ENCODE measurements at places on chromosomes 13 and 19.

DNA sequence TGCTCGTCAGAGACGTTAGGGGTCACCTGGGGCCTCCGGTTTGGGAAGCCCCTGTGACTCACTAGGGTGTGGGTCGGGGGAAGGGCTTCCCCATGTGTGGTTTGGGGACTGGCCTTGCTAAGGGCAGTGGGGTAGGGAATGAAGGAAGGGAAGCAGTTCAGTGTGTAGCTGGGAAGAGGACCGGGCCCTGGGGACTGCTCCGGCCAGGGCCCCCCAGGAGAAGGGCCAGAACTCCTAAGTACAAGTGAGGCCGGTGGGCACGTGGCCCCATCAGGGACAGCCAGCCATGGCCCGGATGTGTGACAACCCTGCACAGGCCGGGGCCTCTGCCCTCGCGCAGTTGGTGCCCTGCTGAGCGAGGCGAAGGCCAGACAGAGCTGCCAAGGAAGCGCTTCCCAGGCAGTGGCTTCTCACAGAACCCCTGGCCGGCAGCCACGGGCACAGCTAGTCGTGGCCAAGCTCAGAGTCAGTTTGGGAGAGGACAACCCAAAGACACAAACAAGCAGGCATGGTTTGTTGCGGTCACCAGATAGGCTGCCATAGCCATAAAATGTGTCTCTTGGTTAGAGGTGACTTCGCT, 25.7 kb downstream of the TEX29 start:
- DNase-seq = no peak

DNA sequence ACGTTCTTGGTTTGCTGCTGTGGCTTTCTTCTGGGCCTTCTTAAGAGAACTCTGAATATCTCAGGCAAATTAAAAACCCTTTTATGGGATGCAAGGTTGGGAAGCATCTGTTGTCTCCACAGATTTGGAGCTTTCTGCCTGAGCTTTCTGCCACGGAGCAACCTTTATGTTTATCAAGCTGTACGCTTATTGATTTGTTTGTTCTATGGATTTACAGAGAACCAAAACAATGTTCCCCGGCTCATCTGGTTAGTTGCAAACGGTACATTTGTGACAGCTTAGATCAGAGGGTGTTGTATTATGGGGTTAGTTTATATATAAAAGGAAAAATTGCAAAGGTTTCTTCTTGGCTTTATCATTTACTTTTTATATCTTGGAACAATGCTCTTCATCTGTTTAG, 479.6 kb downstream of the DIAPH3 start:
- DNase-seq = no peak

GRCh38 chr19:55667958-55668357, 7.1 kb upstream of the EPN1 start:
- DNase-seq = no peak

DNA sequence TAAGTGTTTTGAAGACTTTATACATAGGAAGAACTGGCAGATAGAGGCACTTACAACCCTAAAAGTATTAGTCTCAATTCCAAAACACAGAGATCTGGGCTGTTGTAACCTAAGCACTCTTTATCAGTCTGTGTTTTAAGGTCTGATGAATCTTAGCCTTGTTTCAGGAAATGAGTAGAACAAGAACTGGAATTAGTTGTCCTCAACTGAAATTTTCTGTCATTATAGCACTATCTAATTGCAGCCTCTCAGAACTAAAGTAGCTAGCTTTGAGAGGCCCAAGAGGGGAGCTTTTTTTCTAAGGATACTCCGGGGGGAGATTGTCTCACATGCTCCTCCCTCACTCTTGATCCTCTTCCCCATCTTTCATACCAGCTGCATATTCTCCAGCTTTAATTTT, 13.1 kb downstream of the HNRNPM start:
- DNase-seq = no peak

GRCh38 chr13:95536632-95537241, 15.8 kb upstream of the CLDN10 start:
- no peak for DNase-seq

- DNase-seq = no peak
Observed at GRCh38 chr13:110472904-110473563, 88.5 kb downstream of the RAB20 start.

DNA sequence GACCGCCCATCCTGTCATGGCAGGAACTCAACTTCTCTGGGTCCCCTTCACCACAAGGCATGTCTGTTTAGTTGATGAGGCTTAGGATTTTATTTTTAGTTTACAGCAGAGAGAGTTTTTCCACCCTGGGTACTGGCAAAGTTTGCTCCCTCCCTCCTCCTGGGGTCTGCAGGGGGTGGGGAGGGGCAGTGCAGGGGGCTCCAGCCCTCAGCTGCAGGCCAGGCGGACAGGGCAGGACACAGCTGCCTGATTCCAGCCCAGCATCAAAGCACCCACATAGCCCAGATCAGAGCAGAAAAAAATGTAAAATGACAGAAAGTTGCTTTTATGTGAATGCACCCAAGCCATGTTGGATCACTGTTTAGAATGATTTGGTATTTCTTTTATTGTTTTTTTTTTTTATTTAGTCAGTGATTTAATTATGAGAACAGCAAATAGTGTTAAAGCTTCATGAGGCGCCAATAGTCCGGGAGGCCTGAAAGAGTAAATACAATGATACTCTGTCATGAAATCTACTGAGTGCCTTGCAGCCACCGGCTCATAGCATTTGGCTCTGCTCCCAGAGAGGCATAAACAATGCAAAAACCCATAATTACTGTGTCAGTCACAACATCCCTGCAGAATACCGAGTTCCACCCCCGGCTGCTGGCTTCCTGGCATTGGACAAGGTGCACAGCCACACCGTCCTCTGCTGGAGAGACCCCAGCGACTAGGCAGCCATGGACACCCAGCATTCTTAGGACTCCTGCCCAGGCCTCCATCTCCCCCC, 923.5 kb downstream of the UQCRFS1 start:
- DNase-seq = no peak

GRCh38 chr13:64925727-64926126, 2304.4 kb downstream of the PCDH9 start:
- DNase-seq = no peak

- DNase-seq = peak; percentile 78
Observed at GRCh38 chr19:38361633-38362075, 12.7 kb upstream of the PSMD8 start.

DNA sequence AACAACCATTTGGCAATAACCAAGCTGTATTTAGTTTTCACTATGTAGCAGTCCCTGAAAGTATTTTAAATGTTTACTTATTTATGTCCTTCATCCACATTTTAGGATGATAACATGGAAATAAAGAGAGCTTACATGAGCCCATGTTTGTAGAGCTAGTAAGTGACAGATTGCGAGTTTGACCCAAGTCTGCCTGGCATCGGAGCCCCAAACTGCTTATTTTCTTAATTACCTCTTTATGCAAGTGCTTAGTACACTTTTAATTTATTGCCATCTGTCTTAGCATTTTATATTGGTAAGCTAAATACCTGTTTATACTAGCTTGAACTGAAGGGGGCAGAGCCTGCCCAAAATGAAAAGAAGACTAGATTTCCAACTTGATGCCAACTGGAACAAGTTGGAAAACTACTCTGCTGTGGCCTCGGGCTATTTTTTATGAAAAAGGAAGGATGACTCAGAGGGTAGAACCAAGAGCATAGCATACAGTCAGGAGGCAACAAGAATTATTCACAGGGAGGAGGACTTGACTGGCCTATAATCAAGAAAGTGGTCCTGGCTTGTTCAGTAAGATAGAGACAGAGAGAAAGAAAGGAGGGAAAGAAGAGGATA, 150.2 kb downstream of the NDFIP2 start:
- no peak for DNase-seq

- DNase-seq = no peak
Observed at GRCh38 chr19:4455719-4456475, 1.7 kb downstream of the UBXN6 start.

- no peak for DNase-seq
Observed at GRCh38 chr13:62997696-62998095, 1582.0 kb upstream of the PCDH20 start.

DNA sequence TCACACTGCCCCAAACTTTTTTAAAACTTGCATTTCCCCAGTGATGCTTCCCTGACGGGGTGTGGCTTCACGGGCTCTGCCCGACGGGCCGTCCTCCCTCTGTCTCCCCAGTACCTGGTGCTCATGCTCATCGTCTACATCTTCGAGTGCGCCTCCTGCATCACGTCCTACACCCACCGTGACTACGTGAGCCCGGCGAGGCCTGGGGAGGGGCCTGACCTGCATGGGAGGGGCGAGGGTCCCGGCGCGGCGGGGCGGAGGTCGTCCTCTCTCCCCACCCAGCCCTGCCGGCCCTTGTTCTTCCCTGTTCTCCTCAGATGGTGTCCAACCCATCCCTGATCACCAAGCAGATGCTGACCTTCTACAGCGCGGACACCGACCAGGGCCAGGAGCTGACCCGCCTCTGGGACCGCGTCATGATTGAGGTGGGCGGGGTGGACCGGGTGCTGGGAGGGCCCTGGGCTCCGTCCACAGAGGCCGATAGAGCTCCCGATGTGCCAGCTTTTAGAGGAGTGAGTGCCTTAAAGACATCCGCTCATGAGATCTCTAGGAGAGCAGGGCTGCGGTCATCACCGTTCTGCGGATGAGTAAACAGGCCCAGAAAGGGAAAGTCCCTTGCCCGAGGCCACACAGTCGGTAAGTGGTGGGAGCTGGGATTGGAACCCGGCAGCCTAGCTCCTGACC, 6.9 kb downstream of the UPK1A start:
- no peak for DNase-seq

DNA sequence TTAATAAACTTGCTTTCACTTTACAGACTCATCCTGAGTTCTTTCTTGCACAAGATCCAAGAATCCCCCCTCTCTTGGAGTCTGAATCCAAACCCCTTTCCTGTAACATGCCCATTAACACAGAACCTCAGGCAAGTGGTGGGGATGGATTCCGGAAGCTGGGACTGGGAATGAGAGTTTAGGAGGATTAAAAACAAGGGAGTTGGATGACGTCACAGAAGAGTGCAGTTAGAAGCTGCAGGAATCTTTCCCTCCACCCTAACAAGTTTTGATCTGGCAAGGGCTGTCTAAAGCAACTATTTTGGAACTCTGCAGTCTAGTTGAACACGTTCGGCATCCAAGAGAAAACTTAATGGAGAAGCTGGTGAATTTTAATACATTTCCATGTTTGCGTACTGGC, 48.2 kb upstream of the PEPD start:
- DNase-seq = no peak

GRCh38 chr19:55346725-55347441, 7.2 kb downstream of the KMT5C start:
- no peak for DNase-seq

GRCh38 chr13:107753291-107753690, 462.0 kb downstream of the LIG4 start:
- DNase-seq = no peak

- DNase-seq = no peak
Observed at GRCh38 chr19:1783354-1783753, 28.7 kb downstream of the ATP8B3 start.

DNA sequence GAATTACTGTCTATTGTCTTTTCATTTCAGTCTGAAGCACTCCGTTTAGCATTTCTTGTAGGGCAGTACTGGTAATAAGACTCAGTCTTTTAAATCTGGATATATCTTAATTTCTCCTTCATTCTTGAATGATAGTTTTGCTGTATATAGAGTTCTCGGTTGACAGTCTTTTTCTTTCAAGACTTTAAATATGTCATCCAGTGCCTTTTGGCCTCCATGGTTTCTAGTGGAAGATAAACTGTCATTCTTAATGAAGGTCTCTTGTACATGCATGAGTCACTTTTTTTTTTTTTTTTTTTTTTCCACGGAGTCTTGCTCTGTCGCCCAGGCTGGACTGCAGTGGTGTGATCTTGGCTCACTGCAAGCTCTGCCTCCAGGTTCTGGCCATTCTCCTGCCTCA, 27.2 kb upstream of the ZDHHC20 start:
- DNase-seq = no peak

DNA sequence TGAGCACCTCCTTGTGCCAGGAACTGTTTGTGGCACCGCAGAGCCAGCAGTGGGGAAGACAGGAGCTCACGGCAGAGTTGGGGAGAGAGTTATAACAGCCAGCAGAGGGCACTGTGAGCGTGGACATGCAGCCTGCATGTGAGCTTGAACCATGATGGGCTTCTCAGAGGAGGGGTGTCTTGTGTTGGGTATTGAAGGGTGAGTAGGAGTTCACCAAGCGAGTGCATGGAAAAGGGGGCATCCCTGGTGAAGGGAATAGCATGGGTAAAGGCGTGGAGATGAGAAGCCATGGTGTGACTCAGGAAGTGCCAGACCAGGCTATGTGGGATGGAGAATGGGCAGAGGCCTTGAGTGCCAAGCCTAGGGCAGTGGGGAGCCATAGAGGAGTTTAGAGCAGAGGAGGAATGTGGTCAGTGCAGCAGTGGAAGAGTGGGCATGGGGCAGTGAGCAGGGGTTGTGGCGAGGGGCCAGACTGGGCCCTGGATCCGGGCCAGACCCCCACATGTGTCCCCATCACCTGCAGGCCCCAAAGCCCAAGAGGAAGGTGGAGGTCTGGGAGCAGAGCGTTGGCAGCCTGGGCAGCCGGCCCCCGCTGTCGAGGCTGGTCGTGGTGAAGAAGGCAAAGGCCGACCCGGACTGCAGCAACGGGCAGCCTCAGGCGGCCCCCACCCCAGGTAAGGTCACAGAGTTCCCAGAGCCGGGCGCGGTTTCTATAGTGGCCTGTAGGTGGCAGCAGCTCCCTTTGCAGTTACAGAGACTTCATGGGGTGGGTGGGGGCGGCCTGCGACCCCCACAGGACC, 11.8 kb upstream of the SHD start:
- DNase-seq = peak; percentile 66

GRCh38 chr13:109243311-109243951, 543.0 kb downstream of the IRS2 start:
- DNase-seq = no peak

- DNase-seq = peak; percentile 85
Observed at GRCh38 chr13:34156841-34157365, 339.0 kb downstream of the RFC3 start.

GRCh38 chr13:110358381-110358780, 51.3 kb downstream of the COL4A2 start:
- no peak for DNase-seq

DNA sequence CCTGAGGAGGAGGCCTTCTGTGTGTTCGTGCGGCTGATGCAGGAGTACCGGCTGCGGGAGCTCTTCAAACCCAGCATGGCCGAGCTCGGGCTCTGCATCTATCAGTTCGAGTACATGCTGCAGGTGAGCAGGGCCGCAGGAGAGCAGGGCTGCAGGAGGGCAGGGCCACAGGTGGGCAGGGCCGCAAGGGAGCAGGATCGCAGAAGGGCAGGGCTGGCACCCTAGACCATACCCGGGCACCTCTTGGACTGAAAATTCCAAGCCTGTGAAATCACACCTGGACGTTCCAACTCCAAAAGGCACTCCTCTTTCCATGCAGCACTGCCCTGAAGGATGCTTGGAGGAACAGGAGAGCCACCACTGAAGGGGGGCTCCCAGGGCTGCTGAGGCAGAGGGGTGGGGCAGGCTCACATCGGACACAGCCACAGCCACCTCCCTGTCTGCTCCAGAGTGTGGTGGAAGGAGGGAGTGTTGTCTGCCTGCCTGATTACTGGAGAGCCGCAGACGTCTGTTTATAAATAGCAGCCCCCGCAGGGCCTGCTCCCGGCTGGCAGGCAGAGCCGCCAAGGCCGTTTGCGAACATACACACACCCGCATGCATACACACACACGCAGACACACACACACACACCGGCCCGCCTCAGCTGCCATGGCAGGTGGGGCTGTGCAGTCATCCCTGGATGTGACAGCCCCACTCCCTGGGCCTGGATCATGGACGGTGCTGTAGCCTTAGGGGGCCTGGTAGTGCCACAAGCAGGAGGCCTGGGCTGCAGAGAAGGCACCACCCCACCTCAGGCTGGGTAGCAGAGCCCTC, 20.2 kb downstream of the EVI5L start:
- DNase-seq = no peak

Data from GDM1 (cell line).